ENCODE measurements at places on chromosomes 1 and 21. TPM values are rescaled to one million over a fixed set of nuclear protein-coding genes. Genes with fewer than 3 reads are reported as not detected.

DNA sequence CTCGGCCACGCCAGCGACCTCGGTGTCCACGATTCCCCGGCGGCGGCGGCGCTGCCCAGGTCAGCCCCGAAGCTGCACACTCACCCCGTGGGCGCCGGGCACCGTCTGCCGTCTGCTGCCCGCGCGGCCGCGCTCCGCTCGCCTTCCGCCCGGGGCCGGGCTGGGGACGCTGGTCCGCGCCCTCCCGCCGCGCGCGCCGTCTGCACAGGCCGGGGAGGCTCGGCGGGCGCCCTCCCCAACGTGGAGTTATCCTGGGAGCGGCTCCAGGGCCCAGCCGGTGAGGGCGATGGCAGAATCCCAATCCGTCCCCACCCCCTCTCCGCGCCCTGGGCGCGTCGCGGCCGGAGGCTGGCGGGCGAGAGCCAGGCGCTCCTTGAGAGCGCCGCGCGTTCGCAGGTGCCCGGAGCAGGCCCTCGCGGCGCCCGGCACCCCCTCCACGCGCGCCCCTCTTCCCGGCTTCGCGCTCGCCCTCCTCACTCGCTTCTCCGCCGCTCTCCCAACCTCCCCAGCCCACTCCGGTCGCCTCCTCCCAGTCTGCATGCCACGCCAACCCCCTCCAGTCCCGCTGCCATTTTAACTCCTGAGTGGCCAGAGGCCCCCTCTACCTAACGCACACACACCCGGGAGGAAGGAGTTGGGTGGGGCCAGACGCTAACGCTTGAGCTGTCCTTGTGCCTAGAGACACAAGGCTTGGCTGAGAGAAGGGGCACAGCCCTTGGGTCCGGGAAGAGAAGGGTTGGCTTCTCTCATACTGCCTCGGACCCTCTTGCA, at the start of gene LRRN2:
Gene LRRN2, minus strand, starts transcription at position 503 of the 771 bp plus-strand sequence. CDS start 65,746 bp downstream, outside the sequence.
- no peak for DNase-seq

DNA sequence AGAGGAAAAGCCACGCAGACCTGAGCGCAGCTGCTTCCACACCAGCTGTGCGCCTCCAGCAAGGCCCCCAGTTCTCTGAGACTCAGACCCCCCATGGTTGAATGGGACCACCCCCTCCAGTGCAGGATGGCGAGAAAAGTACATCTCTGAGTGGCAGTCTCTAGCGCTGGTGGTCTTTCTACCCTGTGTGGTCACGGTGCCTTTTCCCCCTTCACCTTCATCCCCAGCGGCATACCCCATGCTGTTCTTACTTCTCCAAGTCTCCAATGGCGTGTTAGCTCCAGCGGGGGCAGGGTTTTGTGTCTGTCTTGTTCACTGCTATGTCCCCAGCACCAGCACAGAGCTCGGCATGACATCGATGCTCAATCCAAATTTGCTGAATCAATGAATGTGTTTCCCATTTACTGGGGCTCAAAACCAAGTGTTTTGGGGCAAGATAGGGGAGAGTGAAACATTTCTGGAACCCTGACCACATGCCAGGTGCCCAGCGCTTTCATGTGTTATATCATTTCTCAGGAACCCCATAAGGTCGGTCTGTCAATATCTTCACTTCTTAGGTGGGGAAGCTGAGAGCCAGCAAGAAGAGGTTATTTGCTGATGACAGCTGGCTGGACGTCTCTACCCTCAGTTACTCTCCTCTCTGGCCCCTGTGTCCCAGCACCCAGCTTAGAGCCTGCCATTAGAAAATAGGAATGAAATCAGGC, 959 bp upstream of the SDC3 start:
- peak; percentile 59 for DNase-seq

GRCh38 chr1:168089979-168090337, 46.8 kb downstream of the GPR161 start:
- no peak for DNase-seq

- DNase-seq = no peak
Observed at GRCh38 chr1:12231276-12231595, 1.4 kb downstream of the VPS13D start.

DNA sequence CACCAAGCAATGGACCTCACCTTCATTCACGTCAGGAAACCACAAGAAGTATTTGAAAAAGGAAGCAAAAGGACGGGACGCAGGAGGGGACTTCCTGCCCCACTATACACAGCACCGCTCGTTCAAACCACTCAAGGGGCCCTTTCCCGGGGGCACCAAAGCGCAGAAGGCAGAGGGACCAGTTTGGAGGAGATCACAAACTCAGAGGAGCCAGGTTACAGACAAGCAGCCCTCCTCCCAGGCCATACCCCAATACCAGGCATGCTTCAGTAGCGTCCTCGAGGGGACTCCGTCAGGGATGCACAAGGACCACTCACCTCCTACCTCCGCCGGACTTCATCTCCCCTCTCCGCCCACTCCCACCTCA, 685 bp downstream of the CRTC2 start:
- no peak for DNase-seq

DNA sequence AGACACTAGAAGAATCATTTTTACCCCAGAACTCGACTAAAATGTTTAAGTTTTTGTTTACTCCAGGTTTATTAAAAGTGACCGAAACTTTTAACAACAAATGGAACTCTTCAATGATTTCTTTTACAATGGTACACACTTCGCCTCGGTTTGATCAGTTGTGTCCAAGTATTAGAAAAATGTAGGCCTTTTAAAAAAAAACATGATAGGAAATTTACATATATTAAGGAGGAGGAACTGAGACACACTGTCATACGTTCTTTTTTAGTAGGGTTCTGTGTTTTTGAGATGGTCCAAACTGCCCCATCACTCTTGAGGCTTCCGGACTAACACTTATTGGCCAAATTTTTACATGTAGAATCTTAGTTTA, 1.3 kb downstream of the PRDM2 start:
- no peak for DNase-seq

DNA sequence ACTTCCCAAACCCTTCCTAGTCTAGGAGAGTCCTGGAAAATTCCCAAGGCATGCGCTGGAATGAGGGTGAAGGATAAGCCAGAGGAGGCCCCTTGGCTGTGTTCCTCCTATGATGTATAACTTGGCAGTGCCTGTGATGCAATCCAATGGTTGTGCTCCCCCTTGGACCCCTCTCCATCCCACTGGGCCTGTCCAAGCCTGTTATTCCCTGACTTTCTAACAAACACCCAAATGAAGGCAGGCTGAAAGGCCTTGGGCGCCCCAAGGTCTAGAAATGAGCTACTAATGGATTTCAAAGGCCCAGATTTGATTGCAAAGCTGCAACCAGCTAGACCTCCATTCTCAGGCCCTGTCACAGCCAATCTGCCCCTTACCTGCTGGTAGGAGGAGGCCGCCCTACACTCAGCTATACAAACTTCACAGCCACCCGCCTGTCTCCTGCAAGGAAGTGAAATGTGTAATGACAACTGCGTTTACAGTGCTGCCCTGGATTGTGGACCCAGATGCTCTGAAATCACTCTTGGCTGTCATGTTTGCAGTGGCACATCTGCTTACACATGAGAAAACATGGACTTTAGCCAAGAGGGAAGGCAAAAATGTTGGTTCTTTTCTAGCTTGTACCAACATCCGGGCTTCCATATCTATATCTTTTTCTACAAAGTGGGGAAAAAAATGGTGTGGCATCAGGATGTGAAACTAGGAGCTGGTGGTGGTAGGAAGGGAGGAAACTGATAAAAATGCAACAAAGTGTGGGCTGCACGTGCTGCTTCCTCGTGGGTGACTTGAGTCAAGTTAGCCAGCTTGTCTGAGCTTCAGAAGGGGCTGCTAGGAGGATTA, 130.4 kb downstream of the TRABD2B start:
- DNase-seq = no peak

DNA sequence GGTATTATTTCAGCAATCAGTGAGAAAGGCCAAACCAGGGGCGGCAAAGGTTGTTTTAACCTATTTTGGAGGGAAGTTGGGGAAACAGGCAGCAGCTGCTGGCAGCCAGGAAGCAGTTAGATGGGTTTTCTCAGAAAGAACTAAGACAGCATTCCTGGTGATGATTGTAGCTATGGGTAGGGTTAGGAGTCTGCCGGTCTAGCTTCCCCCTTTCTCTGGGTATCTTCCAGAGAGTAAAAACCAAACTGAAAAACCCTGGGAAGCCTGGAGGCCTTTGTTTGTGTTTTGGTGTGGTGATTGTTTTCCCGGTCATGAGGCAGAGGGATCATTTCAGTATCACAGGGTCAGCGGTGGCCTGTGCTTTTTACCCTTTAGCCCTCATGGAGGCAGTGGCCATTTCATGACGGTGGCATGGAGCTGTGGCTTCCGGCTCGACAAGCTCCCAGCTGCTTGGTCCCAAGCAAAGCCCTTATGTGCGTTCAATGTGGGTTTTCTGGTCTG, 19.5 kb upstream of the TNFRSF1B start:
- DNase-seq = no peak

- DNase-seq = no peak
Observed at GRCh38 chr1:207140536-207140935, 36.5 kb downstream of the C4BPA start.

DNA sequence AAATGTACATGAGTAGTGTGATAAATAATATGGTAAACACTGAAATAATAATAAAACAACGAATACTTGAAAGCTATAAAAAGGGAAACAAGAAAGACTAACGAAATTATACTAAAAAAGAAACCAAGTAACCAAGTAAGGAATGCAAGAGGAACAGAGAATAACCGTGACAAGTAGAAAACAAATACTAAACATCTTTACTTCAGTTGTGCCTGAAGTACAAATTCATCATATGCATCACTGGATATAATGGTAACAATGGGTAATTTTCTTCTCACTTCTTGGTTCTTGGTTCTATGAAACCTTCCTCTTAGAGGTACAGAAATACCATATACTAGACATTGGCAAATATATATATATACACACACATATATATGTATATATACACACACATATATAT, 1093.6 kb upstream of the B3GALT2 start:
- DNase-seq = no peak

GRCh38 chr1:47650611-47651010, 212.8 kb downstream of the FOXD2 start:
- peak; percentile 10 for DNase-seq

DNA sequence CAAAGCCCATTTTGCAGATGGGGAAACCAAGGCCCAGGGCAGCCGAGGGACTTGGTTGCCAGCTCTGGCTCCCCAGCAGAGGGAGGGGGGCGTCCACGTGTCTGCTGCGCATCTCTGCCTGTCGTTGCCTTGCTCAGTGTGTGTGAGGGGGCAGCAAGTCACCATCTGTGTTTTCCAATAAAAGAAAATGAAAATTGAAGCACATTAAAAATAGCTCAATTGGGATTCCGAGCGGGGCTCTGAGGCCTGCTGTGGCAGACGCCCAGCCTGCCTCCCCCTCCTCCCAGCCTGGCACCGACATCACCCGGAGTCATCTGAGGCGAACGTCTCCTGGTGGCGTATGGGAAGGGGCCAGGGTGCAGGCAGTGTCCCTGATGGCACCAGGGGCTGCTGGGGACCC, 51.2 kb downstream of the EPHB2 start:
- no peak for DNase-seq

DNA sequence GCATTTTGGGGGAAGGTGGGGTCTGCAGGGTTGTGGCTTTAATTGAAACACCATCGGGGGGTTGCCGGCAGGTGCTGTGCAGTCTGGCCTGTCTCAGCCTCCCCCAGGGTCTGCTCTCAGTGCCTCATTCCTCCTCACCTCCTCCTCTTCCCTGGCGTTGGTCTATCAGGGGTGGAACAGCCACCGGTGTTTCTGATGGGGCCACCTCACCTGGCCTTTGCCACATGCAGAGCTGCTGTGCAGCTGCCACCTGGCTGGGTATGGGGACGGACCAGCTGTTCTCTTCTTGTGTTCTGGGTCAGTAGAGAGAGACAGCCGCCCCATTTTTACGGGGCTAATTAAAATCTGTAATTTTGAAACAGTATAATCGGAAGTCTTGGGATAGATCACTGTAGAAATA, 53.9 kb downstream of the SPSB1 start:
- DNase-seq = no peak

DNA sequence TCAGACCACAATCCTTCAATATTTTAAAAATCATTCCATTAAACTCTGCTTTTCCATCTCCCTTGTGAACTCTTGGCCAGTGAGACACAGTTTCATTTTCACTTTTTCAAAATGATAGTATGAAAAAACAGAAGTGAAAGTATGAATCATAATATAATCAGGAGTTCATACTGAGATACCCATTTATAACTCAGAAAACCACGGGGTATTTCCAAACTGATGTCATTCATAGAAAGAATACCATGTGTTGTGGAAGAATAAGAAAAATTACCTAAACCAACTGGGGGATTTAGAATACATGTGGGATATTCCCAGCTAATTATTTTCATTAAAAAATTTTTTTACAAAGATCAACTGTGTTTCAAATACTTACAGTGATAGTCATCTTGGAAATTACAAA, 149.9 kb downstream of the MRPL39 start:
- DNase-seq = no peak

DNA sequence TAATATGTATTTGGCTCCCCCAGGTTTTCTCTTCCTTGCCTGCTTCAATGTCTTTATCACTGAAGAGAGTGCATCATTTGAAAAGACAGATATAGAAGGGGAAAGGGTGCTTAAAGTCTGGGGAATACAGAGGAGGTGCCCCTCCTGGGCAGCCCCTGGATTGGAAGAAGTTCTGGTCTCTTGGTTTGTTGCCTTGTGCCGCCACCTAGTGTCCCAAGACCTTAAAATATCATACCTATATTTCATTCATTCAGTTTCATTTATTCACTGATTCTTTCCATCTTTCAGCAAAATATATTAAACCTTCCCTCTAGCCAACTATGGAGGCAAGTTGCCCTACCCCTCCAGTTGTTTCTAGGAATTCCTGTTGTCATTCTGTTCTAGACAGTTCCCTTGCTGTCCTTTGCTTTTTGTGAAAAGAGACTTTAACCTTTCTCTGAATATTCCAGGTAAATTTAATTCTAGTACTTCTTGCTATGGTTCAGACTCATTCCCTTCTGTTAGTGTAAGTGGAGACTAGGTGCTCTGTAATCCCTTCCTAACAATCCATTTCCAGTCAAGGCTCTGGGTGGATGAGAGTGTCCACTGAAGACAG, 56.1 kb downstream of the MEF2D start:
- DNase-seq = no peak

- DNase-seq = no peak
Observed at GRCh38 chr1:73953186-73953585, 244.8 kb downstream of the LRRIQ3 start.

- DNase-seq = no peak
Observed at GRCh38 chr21:33698087-33698860, 56.0 kb downstream of the ITSN1 start.

Gene SETD4
- 21.5 TPM for total RNA-seq

Gene ADCY10
- total RNA-seq = 0.67 TPM

Gene MPL
- total RNA-seq = 0.40 TPM

Gene KCNJ15
- total RNA-seq = 9.3 TPM

Gene SPRR2B
- not detected for total RNA-seq

Gene GSTM3
- total RNA-seq = 104 TPM

Gene ECE1
- total RNA-seq = 117 TPM

Gene NBPF1
- 40.4 TPM for total RNA-seq

Gene TRNP1
- 22.7 TPM for total RNA-seq

All from sciatic nerve (tissue), 2 donors.